ENCODE measurements at places on chromosomes 5 and 9. TPM values are rescaled to one million over a fixed set of nuclear protein-coding genes. Genes with fewer than 3 reads are reported as not detected.

DNA sequence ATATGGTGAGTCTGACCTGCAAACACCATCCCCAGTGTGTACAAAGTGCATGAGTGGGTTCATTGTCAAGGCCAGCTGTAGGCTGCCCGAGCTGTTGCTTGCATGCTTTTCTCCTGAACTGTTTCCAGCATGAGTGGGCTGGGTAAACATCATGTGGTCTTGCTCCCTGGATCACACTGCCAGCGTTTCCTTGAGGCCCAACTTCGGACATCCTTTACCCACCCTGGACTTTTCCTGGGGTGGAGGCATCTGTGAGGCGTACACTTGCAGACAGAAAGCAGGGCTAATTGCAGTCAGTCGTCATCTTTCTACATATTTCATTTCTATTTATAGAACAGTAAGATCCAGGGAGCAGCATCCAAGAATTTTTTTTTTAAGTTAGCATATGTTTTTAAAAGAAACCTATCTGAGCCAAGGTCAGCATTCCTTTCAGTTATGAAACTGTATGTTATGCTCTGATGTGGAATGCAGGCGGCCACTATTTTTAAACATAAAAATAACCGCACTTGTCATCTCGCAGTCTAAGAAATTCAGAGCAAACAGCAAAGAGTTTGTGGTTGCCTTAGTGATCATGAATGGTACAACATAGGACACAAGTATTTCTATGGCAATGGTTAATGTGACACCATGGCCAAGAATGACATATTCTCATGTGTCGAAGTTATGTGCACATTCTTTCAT, 106.5 kb upstream of the DMRT1 start:
- no peak for DNase-seq

GRCh38 chr5:101404531-101404930, 501.4 kb upstream of the ST8SIA4 start:
- no peak for DNase-seq

DNA sequence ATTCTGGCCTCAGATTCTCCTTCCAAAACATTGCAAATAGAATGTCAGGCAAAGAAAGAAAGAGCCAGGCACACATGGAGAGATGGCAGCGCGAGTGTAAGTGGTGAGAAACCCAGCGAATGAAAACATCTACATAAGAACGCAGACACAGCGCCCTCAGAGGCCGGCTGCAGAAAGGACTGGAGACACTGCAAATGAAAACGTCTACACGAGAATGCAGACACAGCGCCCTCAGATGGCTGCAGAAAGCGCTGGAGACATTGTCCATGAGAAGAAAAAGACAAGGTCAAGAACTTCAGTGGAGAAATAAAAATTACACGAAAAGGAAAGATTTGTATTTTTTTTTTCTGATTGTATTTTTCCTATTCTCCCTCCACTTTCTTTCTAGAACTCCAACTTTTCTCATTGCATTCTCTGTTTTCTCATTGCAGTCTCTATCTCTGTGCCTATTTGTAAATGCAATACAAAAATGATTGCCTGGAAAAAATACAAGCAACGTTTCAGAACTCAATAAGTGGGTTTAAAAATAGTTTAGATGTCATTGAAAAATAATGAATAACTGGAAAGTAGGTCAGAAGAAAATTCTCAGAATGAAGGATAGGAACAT, 117.9 kb upstream of the LPCAT1 start:
- peak; percentile 92 for DNase-seq

GRCh38 chr5:128036950-128037349, 46.6 kb upstream of the SLC12A2 start:
- DNase-seq, result no peak

- no peak for DNase-seq
These were observed 72.8 kb downstream of the CETN3 start for GRCh38 chr5:90336752-90337151.

DNA sequence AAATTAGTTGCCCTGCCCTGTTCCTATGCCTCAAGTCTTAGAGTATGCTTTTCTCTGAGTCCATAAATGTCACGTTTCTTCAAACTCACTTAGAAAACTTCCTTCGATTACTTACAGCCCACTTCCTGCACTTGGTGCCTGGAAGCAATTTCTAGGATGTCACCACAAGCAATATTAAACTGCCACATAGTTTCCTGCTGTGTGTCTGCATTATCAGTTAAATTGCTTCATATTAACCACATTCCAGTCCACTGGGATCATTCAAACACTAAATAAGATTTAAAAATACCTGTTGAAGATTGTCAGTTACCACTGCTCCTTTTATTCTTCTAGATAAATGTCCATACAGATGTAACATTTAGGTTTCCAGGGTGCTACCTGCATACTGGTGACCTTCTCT, 4.1 kb downstream of the DENND1A start:
- DNase-seq, result no peak

GRCh38 chr5:14281746-14282181, 138.6 kb downstream of the TRIO start:
- no peak for DNase-seq

DNA sequence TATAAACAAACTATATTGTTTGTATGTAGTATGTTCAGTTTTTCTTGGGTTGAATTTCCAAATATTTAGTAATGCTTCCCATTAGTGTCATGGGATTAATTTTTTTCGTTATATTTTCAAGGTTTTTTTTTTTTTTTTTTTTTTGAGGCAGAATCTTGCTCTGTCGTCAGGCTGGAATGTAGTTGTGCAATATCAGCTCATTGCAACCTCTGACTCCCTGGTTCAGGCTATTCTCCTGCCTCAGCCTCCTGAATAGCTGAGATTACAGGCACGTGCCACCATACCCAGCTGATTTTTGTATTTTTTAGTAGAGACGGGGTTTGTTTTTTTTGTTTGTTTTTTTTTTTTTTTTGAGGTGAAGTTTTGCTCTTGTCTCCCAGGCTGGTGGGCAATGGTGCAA, 10.6 kb downstream of the DDX46 start:
- DNase-seq, result no peak

- DNase-seq, result no peak
These were observed 41.7 kb upstream of the CLINT1 start for GRCh38 chr5:157900644-157901043.

DNA sequence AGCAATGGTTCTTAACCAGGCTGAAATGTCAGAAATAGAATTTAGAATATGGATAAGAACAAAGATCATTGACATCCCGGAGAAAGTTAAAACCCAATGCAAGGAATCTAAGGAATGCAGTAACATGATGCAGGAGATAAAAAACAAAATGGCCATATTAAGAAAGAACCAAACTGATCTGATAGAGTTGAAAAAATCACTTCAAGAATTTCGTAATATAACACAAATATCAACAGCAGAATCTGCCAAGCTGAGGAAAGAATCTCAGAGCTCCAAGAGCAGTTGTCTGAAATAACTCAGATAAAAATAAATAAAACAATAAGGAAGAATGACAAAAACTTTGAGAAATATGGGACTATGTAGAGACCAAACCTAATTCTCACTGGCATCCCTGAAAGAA, 37.8 kb upstream of the TAS2R1 start:
- DNase-seq, result no peak

DNA sequence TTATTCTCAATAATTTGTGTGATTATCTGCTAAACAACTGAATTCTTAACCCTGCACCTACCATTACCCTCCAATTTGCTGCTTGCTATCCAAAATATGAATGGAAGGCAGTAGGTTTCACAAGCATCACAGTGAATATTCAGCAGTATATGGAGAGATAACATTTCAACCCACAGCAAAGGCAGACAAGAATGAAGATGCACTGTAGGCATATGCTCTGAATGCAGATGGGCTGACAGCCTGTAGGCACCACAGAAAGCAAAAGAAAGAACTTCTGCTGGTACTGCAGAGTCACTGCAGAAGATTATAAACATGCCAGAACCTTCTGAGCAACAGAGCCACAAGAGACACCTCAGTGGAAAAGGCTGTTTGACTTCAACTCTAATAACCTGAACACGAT, 63.6 kb upstream of the SLC12A2 start:
- no peak for DNase-seq

GRCh38 chr5:114581136-114581535, 219.3 kb downstream of the KCNN2 start:
- no peak for DNase-seq

- DNase-seq, result no peak
These were observed 35.1 kb downstream of the FAM13B start for GRCh38 chr5:137997726-137998213.

- DNase-seq, result no peak
These were observed 4.1 kb upstream of the KCNMB1 start for GRCh38 chr5:170393235-170393634.

GRCh38 chr9:130396581-130396980, 48.2 kb upstream of the ASS1 start:
- no peak for DNase-seq

DNA sequence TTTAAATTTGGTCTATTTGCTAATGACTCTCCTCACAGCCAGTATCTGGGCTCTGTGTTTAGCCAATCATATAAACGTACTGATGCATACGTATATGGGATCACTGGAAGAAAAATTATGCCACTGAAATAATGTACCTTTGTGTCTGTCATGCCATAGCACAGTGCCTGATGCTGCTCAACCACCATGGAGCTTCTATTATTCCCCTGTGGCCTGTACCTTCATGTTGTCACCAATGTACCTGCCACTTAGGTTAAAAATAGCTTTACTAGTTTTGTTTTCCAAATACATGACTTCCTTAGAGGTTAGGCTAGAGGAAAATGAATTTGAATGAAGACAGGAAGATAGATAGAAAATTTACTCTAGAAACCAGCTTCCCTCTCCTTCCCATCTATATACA, 34.6 kb downstream of the HACD4 start:
- DNase-seq, result no peak

GRCh38 chr9:81363916-81364480, 325.3 kb downstream of the TLE1 start:
- no peak for DNase-seq

GRCh38 chr5:159593518-159594073, 263.3 kb upstream of the IL12B start:
- DNase-seq, result no peak

DNA sequence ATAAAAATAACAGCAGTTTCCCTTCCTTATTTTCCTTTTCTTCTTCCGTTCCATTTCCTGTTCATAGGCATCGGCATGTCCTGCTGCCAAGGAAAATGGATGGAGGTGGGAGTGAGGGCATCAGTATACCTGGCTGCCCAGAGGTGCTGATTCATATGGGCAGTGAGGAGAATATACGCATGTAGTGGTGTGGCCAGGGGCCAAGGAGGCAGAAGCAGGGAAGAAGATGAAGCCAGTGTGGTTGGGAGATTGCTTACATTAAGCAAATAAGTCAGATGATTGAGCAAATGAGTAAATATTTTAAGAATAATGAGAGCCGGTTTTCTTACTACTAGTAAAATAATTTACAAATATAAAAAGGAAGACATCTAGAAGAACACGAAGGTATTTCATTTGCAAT, 344.9 kb upstream of the PAPPA start:
- no peak for DNase-seq

GRCh38 chr5:108983461-108984092, 235.9 kb downstream of the FER start:
- DNase-seq, result no peak

- DNase-seq, result no peak
These were observed 43.5 kb downstream of the LIX1 start for GRCh38 chr5:97098922-97099321.

GRCh38 chr5:135993335-135993879, 35.4 kb upstream of the TGFBI start:
- no peak for DNase-seq

- no peak for DNase-seq
These were observed 470.6 kb downstream of the CCDC171 start for GRCh38 chr9:16023446-16023845.

DNA sequence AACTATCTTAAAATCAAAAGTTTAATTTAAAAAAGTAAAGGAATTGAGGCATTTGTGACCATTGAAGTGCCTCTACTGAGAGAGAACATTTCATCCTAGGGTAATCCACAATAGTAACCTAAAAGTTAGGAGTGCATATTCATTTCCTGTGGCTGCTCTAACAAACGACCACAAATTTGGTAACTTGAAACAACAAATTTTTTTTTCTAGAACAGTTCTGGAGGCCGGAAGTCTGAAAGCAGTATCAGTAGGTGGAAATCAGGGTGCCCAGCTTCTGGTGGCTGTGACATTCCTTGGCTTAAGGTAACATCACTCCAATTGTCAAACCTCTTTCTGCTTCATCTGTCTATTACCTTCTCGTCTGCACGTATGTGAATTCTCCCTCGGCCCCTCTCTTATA, 67.1 kb upstream of the SSBP2 start:
- DNase-seq, result no peak

GRCh38 chr5:126007841-126008240, 415.4 kb upstream of the GRAMD2B start:
- DNase-seq, result no peak

GRCh38 chr9:137077010-137077747, at the start of gene UAP1L1:
Gene UAP1L1 (plus strand): TSS chr9:137077517. CDS start chr9:137077533, 16 bp downstream.
- DNase-seq, result no peak

GRCh38 chr5:175895215-175895614, 23.8 kb downstream of the CPLX2 start:
- no peak for DNase-seq

DNA sequence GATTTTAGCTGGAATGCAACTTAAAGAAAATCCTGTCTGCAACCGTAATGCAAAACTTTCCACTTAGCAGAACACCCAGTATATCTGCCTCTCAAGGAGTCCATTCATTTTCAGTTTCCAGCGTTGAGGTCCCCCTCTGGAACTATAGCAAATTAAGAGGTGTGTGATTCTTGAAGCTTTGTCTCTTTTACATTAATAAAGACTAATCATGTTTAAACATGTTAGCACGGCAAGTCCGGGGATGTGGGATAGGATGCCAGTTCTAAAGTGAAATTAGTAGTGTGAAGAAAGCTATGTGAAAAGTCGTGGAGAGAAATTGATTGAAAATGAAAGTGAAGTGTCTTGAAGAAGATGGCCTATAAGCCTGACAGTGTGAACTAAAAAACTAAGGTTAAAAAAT, 429.1 kb downstream of the NR2F1-AS1 start:
- no peak for DNase-seq

GRCh38 chr5:178232124-178232919, at the start of gene PHYKPL:
Gene PHYKPL (minus strand): TSS chr5:178232802. CDS start chr5:178232550, 252 bp downstream.
- DNase-seq, result peak; percentile 17

- no peak for DNase-seq
These were observed 21.3 kb downstream of the ABCA1 start for GRCh38 chr9:104906441-104907277.

The PCDHGB3 gene
- polyA plus RNA-seq, result 2.1 TPM

The GAS1 gene
- polyA plus RNA-seq, result 47.1 TPM

The FOXD4L4 gene
- polyA plus RNA-seq, result 0.12 TPM

The GRIN3A gene
- 2.0 TPM for polyA plus RNA-seq

The CLK4 gene
- polyA plus RNA-seq, result 68.3 TPM

The TOMM5 gene
- polyA plus RNA-seq, result 132 TPM

The TRIP13 gene
- 16.1 TPM for polyA plus RNA-seq

The SEC61B gene
- 169 TPM for polyA plus RNA-seq

The SVEP1 gene
- 10.1 TPM for polyA plus RNA-seq

The ZNF474 gene
- polyA plus RNA-seq, result 0.76 TPM

The CREB3 gene
- 39.3 TPM for polyA plus RNA-seq

The GRIN1 gene
- 0.34 TPM for polyA plus RNA-seq

The ARL10 gene
- 15.9 TPM for polyA plus RNA-seq

The CDH6 gene
- polyA plus RNA-seq, result 80.8 TPM

The PDLIM4 gene
- polyA plus RNA-seq, result 13.8 TPM

The SLC25A2 gene
- polyA plus RNA-seq, result 0.35 TPM

The SPATA31D1 gene
- not detected for polyA plus RNA-seq

The ACTBL2 gene
- polyA plus RNA-seq, result not detected

The INSL6 gene
- 0.33 TPM for polyA plus RNA-seq

The BTNL3 gene
- polyA plus RNA-seq, result not detected

All from renal cortex interstitium (tissue), 15 donors.